ENCODE measurements at places on chromosomes 16 and 17.

GRCh38 chr17:44409309-44410028 lies 20.0 kb upstream of the ITGA2B start:
- no peak for DNase-seq

DNA sequence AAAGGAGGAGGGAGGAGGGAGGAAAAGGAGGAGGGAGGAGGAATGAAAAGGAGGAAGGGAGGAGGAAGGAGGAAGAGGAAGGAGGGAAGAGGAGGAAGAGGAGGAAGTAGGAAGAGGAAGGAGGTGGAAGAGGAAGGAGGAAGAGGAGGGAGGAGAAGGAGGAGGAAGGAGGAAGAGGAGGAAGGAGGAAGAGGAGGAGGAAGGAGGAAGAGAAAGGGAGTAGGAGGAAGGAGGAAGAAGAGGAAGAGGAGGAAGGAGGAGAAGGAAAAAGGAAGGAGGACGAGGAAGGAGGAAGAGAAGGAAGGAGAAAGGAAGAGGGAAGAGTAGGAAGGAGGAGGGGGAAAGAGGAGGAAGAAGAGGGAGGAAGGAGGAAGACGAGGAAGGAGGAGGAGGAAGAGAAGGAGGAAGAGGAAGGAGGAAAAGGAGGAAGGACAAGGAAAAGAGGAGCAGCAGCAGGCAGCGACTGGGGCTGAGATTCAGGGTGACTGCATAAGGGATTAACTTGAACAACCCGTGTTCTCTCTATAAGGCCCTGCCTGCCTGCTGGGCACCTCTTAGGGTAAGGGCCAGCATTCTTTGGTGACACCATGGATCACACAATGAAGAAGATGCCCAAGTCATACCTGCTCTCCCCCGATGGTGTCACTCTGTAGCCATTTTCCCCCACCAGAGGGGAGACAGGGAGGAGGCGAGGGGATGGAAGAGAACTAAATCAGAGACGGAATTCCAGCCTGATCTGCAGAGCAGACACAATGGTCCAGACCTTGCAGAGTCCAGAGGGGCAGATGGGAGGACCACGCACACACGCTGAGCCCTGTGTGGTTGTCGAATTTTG lies 1.4 kb upstream of the IL34 start:
- DNase-seq = no peak

GRCh38 chr17:44408786-44409185 lies 19.3 kb upstream of the ITGA2B start:
- no peak for DNase-seq

DNA sequence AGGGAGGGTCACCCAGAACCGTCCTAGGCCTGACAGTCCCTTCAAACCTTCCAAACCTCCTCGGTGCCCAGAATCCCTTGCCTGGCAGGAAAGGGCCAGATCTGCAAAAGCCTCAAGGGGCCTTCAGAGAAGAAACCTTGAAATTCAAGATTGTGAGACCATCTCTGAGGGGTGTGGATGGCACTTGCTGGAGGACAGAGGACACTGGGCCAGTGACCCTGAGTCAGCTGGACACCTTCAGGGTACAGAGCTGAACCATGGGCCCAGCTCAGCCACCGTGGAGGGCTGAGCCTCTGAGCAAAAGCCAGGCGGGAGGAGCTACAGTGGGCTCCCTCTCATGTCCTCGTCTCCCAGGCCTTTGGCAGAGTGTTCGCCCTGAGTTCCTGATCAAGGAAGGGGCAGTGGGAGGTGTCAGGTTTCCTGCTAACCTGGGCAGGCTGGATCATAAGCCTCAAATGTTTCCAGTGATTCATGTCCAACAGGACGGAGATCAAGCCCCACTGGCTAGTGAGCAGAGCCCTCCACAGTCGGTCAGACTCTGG lies 3.0 kb downstream of the PDILT start:
- DNase-seq = no peak

- no peak for DNase-seq
These were observed 298.8 kb upstream of the IRX3 start for GRCh38 chr16:54585094-54585997.

- peak; percentile 75 for DNase-seq
These were observed 18.8 kb downstream of the NCBP3 start for GRCh38 chr17:3827124-3827773.

- no peak for DNase-seq
These were observed 13.5 kb upstream of the ITGB3 start for GRCh38 chr17:47239967-47240651.

- no peak for DNase-seq
These were observed 172.7 kb upstream of the CCL2 start for GRCh38 chr17:34082404-34082803.

- no peak for DNase-seq
These were observed 32.9 kb downstream of the SRCIN1 start for GRCh38 chr17:38572669-38573365.

- DNase-seq = no peak
These were observed 2.6 kb downstream of the HAP1 start for GRCh38 chr17:41731836-41732235.

DNA sequence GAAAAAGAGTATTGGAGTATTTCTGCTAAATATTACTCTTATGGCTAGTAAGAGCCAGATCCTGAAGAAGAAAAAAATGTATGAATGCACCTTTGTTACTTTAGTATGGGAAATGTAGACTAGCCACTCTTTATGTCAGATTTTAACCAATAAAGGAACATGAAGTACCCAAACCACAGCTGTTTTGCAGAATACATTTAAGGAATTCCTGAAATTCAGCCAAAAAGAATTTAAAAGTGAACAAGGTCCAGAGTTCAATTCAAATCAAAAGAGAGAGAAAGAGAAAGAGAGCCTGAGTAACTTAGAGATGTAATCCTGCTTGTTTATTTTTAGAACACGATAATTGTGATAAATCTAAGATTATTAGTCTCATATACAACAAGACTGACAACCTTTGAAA lies 1.2 kb downstream of the KCNJ16 start:
- no peak for DNase-seq

DNA sequence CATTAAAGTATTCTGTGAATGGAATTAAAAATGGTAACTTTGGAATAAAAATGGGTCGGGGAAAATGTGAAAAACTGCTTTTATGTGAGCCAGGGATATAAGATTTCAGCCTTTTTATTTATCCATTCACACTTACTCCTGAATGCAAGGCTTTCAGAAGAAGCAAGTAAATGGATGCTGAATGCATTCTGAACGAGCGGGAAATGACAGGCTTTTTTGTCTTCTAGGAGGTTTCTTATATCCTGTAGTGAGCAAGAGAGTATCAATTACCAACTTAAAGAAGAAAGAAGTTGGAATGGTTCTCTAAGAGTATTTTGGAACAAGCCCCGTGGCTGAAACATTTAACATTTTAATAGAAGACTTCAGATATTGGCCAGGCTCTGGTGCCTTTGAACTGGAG lies 36.0 kb downstream of the NUP93 start:
- DNase-seq = no peak

- DNase-seq = no peak
These were observed 115.8 kb upstream of the NOL11 start for GRCh38 chr17:67601897-67602296.

DNA sequence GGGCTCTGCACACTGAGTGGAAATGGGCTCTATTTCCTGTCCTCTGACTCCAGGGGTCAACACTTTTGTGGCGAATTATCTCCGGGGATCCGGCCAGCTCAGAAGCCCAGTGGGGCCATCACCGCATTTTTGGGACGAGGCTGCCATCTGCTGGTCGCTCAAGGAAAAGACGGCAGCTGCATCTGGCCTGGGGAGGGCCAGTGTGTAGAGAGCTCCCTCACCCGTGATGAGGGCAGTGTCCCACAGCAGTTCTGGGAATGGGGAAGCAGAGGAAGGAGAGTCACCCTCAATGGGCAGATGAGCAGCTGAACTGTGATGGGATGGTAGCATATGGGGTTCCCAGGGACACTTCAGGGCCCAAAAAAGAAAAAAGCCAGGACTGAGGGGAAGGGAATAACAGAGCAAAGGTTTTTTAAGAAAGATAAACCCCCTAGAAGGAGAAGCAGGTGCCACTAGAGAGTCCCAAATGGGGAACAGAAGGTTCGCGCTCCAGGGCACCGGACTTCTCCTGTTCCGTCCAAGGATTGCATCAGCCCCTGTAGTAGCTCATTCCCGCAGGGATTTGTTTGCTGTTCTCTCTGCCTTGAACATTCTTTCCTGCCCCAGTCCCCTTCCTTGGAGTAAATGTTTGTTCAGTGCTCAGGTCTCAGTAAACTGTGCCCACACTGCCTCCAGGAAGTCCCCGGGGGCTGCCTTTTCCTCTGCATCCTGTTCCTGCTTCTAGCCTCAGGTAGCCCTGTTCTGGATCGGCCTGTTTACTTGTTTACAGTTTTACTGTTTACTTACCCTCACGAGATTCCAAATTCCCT lies 9.3 kb upstream of the ABCC12 start:
- peak; percentile 72 for DNase-seq

- DNase-seq = no peak
These were observed 13.4 kb upstream of the WSB1 start for GRCh38 chr17:27280527-27280926.

- DNase-seq = no peak
These were observed 682.4 kb downstream of the KCNJ18 start for GRCh38 chr17:22374741-22375140.

GRCh38 chr17:7225711-7226331 lies 6.1 kb downstream of the ACADVL start:
- no peak for DNase-seq

DNA sequence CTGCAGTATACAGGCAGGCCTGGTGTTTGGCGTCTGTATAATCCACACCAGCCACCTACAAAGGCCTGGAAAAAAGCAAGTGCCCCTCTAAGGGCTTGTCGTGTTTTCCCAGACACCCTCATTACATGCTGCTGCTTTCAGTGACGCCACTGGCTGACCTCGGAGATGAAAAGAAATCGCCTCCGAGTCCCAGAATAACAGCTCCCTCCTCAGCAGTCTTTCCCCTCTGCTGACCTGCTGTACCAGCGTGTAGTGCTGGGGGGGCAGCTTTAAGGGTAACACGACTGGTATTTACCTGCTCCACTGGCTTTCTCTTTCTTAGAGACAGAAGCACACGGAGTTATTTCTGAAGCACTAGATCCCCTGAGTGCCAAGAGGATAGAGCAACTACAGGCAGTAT lies 296.8 kb downstream of the GRIN2A start:
- DNase-seq = no peak

DNA sequence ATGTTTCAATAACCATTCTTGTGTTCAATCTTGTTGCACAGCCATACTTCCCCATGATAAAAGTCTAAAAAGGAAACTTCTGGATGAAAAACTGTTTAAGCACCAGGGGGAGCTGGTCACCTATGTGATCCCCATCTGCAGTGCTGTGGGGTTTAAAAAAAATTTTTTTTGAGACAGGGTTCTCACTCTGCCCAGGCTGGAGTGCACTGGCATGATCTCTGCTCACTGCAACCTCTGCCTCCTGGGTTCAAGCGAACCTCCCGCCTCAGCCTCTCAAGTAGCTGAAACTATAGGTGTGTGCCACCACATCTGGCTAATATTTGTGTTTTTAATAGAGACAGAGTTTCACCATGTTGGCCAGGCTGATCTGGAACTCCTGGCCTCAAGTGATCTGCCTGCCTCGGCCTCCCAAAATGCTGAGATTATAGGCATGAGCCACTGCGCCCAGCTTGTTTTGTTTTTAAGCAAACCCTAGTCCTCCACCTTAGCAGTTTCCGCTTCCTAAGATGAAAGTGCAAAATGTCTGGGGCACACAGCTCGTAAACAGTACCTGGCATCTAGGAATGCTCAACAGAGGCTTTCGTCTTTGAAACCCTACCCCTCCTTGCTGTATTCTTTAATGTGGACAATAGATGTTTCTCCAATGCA lies 25.4 kb downstream of the DNAJA2 start:
- DNase-seq = peak; percentile 71

DNA sequence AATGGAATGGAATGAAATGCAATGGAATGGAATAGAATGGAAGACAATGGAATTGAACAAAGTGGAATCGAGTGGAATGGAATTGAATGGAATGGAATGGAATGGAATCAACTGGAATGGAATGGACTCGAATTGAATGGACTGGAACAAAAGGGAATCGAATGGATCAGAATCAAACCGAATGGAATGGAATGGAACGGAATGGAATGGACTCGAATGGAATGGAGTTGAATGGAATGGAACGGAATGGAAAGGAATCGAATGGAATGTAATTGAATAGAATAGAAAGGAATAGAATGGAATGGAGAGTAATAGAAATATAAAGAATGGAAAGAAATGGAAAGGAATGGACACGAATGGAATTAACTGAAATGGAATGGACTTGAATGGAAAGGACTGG lies 475.2 kb upstream of the WSB1 start:
- no peak for DNase-seq

GRCh38 chr16:84739349-84740124 lies 39.7 kb downstream of the USP10 start:
- DNase-seq = no peak

GRCh38 chr17:67518876-67519275 lies 141.8 kb downstream of the PITPNC1 start:
- DNase-seq = no peak

GRCh38 chr17:71535321-71535720 lies 585.5 kb upstream of the SOX9 start:
- no peak for DNase-seq

DNA sequence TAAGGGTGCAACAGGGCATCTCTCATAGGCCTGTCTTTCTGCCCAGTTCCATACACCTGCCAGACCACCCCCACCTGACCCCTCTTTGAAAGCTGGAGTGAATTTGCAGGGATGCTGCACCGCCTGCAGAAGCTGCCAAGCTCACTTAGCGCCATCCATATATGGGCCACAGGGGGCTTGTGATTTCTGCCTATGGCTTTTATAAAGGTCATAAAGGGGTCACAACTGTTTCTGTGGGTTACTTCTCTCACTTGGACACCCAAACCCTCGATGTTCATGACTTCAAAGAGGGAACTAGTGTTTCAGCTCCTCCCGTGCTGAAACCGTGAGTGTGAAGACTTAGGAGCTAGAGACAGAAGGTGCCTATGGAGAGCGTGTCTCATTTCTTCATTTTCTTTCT lies 23.9 kb upstream of the MEAK7 start:
- DNase-seq = no peak

DNA sequence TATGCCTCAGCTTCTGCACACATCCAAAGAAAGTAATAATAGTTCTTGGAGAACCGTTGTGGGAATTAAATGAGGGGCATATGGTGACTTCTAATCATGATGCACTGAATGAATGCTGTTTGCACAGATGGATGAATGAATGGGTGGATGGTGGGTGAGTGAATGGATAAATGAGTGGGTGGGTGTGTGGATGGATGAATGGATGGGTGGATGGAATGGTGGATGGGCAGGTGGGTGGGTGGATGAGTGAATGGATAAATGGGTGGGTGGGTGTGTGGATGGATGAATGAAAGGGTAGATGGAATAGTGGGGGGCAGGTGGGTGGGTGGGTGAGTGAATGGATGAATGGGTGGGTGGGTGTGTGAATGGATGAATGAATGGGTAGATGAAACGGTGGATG lies 44.9 kb upstream of the FOXF1 start:
- DNase-seq = no peak

DNA sequence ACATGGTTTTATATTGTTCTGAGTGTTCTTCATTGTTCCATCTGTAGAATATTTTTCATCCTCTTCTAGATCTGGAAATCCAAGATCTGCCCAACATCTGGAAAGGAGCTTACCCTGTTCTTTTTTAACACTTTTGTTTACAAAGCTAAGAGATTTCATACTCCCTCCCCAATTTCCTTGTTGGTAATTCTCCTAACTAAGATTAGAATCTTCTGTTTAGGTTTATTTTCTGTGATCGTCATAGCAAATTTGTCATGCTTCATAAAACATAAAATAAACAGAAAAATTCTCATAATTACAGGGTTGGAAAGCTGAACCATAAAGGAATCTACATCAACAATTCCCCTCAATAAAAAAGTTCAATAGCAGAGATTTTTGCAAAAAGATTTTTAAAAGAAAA lies 580.3 kb upstream of the CA10 start:
- no peak for DNase-seq

Data from activated CD4-positive, alpha-beta T cell treated with anti-CD3 and anti-CD28 coated beads, Interleukin-2, amount 50 U/mL, for 16 hours (primary cell).